ENCODE measurements at places on chromosomes 1 and 21.

- no peak for DNase-seq
Measured at GRCh38 chr21:38802050-38803026, 3.4 kb upstream of the ETS2 start.

DNA sequence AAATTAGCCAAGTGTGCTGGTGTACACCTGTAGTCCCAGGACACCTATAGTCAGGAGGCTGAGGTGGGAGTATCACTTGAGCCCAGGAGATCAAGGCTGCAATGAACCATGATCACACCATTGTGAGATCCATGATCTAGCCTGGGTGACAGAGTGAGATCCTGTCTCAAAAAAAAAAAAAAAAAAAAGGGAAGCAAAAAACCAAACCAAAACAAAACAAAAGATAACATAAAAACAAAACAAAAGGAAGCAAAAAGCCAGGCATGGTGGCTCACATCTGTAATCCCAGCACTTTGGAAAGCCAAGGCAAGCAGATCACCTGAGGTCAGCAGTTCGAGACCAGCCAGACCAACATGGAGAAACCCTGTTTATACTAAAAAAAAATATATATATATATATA lies 9.4 kb upstream of the AKR1A1 start:
- DNase-seq, result no peak

- no peak for DNase-seq
Measured at GRCh38 chr1:233465745-233466343, 138.3 kb downstream of the MAP3K21 start.

GRCh38 chr1:43383449-43383848 lies 6.2 kb downstream of the MED8 start:
- DNase-seq, result no peak

DNA sequence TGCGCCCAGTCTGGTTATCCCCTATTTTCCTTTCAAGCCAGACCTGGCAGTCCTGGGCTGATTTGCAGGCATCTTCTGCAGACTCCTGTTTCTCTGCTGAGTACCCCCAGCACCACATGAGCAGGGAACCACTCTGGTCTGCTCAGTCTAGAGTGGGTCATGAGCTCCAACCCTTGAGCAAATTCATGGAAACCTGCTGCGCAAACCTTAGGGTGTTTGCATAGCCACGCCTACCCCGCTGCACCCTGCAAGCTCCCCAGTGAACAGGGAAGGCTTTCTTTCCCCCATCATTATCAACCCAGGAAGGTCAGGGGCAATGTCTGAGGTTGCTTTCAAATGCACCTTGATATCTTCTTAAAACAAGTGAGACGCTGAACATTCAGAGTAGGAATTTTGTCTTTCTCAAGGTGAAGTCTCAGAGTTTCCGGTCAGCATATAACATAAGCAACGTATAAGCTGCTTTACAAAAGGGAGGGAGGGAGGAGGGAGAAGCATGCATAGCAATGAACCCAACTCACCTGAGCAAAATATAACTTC lies 11.1 kb upstream of the KCNE1 start:
- no peak for DNase-seq

DNA sequence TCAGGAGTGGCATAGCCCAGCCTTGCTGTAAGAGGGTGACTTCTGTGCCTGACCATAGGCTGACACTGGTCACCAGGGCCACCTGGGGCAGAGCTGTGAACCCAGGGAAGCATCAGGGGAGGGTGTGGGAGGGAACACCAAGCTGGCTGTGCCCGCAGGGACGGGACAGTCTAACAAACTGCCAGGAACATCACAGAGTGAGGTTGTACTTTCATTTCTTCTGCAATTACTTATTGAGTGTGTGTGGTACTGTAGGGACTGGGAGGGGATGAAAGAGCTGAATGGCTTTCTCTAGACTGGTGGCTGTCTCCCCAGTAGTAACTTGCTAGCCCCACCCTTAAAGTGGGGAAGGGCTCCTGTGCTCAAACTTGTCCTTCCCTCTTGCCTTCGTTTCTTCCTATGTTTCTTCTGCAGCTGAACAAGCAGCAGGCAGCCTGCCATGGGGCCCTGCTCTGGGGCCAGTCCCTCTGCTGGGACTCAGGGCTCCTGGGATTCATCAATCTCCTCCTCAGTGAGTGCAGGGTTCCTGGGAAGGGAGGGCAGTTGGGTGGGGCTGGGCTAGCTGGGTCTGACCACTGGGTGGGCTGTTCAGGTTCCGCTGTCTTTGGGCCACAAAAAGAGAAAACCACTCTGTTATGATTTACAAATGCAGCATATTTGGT lies 39.7 kb upstream of the ETV3 start:
- no peak for DNase-seq

- no peak for DNase-seq
Measured at GRCh38 chr1:22868331-22868730, 104.3 kb downstream of the LACTBL1 start.

DNA sequence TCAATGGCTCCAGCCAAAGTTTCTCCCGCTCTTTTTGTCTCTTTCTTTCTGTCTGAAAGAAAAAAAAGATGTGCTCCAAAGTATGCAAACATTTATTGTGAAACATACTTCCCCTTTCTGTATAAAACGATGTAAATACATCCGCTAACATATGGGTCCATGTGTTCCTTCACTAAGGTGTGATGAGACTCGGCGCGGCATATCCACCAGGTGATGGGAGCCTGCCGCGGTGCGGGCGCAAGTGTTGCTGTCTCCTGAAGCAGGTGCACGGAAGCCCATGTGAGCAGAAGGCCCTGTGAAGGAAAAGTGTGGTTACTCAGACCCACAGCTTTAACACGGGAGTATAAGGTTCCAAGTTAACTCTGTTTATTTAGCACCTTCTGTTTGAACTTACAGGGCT lies 466.6 kb upstream of the C1orf87 start:
- DNase-seq, result no peak

- DNase-seq, result no peak
Measured at GRCh38 chr1:228194436-228194835, 13.4 kb upstream of the OBSCN start.

GRCh38 chr1:218350801-218351266 lies 5.7 kb downstream of the TGFB2 start:
- DNase-seq, result peak; percentile 91

DNA sequence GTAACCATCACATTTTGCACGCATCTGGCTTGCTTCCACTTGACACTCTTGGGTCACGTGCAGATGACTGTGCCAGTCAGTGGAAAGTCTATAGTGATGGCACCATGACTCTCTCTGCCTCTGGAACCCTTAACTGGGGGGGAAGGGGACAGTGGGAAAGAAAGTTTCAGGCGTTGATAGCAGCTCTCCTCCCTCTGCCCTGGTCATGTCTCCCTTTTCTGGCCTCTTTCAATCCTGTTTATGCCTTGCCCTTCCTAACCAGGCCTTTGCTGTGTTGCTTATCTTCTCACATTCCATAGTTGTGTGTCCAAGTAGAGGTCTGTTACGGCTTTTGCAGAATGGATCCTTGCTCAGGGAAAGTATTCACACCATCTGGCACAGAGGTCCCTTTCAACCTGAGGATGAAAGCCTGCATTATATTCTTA lies 93.5 kb downstream of the NRDC start:
- DNase-seq, result no peak

GRCh38 chr1:1418464-1419362 lies 2.4 kb downstream of the ANKRD65 start:
- DNase-seq, result no peak

GRCh38 chr1:27941671-27942540 lies 7.1 kb downstream of the SMPDL3B start:
- no peak for DNase-seq

DNA sequence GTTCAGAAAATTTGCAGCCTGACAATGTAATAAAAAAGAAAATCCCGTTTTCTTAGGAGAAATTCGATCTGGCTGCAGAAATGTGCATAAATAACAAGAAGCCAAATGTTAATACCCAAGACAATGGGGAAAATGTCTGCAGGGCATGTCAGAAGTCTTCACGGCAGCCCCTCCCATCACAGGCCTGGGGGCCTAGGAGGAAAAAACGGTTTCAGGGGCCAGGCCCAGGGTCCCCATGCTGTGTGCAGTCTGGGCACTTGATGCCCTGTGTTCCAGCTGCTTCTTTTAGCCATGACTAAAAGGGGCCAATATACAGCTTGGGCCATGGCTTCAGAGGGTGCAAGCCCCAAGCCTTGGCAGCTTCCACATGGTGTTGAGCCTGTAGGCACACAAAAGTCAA lies 6.5 kb upstream of the PRDX6 start:
- no peak for DNase-seq

- DNase-seq, result no peak
Measured at GRCh38 chr1:204356997-204357396, 2.7 kb downstream of the PLEKHA6 start.

DNA sequence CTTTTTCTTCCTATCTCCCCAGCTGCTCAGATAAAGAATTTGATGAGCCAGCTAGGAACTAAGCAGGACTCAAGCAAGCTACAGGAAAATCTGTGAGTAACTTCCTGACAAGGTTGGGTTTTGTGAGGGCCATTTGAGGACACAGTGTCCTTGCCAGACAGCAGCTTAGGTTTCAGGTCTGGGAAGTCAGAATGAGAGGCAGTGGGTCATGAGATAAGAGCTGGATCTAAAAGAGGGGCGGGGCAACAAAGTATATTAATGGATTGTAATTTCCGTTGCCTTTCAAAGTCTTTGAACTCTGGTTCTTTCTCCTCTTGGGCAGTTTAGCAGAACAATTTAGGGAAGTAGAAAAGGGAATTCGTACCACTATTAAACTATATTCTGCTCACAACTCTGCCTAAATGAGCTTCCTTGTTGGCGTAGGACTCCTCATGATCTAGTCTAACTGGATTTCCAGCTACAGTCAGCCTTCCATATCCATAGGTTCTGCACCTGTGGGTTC lies 16.6 kb downstream of the STX12 start:
- DNase-seq, result no peak

DNA sequence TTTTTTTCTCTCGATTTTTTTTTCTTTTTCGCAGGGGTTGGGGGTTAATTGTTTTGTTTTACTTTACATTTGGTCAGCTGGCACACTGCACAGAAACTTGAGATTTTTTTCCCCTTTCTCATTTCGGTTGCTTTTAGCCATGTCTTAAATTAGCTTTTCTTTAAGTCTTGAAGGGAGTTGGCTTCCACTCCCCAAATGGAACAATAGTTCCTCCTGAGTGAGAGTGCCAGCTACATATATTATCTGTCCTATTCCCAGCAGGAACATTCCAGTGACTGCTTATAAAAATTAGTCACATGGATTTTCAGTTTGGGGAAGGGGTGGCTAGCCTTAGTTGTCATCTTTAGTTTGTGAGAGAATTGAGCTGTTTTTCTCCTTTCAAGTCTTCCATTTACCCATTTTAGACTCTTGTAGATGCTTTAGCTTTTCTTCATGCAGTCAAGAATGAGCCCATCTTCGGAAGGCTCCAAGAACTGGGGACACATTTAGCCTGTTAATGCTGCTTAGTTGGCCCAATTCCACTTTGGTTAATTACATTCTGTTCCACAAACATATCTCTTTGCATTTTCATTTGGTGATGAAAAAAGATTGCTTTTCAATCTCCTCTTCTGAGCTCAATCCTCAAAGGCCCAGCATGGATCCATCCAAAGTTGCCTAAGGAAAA lies 510.1 kb upstream of the CXADR start:
- DNase-seq, result peak; percentile 19

DNA sequence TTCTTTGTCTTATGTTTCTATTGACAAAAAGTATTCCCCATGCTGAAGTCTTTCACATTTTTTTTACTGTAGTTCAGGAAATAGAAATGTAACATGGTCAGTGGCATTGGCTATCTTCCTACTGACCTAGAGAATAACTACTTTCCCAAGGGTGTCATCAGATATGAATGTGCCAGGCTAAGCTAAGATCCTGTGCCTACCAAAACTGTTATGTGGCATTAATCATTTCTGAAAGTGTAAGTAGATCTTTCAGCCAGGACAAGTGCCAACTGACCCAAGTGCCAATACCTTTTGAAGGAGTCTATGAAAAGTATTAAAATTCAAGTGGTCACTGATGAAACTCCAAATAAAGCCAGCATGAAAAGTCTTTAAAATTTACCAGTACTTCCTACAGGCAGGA lies 165.3 kb downstream of the TNFSF18 start:
- no peak for DNase-seq

DNA sequence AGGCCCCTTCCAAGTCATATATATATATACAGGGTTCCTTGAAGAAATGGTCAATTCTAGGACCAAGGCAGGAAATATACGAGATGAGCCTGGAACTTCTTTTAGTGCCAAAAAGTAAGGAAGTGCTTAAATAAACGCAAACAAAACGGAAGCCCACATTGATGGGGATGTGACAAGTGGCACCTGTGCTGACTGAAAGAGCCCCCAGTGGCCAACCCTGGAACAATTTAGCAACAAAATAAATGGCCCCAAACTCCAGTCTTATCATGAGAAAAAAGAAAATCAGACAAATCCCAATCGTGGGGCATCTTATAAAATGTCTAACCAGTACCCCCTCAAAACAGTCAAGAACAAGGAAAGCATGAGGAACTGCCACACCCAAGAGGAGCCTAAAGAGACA lies 17.7 kb downstream of the PLA2G5 start:
- DNase-seq, result no peak

DNA sequence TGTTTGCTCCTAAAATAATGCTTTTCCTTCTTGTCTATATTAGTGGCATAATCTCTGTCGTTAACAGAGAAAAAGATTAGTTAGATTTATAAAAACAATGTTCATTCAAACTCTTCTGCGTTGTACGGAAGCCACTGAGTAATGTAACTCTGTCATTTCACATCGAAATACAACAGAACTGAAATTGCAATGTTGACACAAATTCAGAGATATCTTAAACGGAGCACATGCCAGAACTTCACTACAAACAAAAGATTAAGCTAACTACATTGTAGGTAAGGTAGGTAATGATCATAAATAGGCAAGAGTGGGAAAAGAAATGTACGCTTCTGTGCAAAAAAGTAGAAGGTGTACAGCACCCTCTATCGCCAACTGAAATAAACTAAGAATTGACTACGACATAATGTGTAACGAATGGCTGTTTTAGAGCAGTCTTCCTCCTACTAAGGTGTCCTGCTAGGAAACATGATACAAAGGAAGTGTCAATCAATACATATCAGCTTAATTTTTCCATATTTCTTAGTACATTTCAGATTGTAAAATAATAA lies 56.6 kb downstream of the PCNX2 start:
- DNase-seq, result no peak

DNA sequence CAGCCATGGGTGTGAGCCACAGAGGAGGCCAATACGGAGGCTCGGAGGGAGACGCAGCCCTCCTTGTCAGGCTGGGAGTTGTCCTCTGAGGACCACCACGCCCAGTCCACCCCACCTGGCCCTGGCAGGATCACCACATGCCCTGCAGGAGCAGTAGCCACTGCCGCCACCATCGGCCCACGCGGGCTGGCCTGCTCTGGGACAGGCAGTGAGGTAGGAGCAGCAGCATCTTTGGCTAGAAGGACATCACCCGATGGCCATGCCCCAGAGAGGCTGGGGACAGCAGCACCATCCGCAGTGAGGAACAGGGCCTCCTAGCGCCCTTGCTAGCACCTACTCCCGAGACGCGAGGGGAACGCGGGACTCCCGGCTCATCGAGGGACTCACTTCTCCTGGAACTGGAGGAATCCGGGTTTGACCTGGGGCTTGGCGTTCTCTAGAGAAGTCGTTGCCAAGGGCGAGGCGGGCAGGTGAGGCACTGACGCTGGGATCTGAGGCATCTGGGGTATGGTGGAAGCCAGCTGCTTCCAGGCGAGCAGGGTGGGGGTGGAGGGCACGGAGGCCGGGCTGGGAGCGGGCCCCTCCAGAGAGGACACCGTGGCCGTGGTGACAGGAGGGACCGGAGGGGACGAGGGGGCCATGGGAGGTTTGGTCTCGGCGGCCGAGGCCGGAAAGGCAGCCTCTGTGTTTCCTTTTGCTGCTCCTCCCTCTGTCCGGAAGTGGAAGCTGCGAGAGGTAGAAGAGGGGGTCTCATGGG lies 148.9 kb downstream of the CASZ1 start:
- no peak for DNase-seq

- no peak for DNase-seq
Measured at GRCh38 chr1:26991310-26992116, 2.0 kb upstream of the TRNP1 start.

- DNase-seq, result no peak
Measured at GRCh38 chr1:70717211-70717610, 306.1 kb downstream of the CTH start.
